Dermis blood vessel endothelial cell (primary cell): ENCODE measurements at places on chromosomes 12 and 14. TPM values are rescaled to one million over a fixed set of nuclear protein-coding genes. Genes with fewer than 3 reads are reported as not detected.

- DNase-seq: no peak
These were observed 60.6 kb downstream of the MARK3 start for GRCh38 chr14:103445806-103446205.

DNA sequence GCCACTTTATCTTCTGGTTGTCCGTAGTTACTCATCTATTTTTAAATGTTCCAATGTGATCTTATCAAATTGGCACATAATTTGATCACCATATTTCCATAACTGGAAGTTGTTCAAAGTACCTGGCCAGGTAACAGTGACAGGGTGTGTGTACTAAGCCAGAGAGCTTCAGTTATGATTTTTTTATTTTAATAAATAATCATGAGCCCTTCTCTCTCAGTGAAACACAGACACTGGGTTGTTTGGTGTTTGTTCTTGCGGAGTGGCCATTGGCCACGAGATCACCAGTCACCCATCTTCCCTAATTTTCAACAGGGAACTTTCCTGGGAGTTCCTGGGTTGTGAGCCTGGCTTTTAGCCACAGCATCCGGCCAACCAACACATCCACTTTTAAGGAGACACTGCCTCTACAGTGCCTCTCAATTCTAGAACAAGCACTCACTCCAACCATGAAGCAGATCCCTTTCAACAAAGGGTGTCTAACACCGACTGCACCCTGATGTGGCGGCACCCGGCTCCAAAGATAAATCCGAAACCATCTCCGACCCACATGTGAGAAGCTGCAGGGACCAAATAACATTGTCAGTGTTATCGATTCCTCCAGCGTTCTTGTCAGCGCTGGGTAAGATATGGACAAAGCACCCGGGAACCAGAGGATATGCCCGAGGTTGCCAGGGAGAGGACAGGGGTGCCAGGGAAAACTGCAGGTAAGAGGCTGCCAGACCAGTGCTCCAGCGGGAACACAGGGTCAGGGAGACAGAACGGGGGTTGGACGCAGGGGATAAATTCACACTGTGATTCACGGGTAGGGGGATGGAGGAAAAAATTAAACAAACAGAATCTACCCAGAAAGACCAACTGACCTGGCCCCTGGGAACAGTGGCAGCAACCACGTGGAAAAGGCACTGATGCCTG, 49.9 kb downstream of the FOXN3 start:
- DNase-seq: no peak

GRCh38 chr14:51547260-51547659, 104.5 kb upstream of the FRMD6 start:
- peak; percentile 99 for DNase-seq

GRCh38 chr14:94473666-94474410, 2.2 kb downstream of the SERPINA9 start:
- DNase-seq: no peak

DNA sequence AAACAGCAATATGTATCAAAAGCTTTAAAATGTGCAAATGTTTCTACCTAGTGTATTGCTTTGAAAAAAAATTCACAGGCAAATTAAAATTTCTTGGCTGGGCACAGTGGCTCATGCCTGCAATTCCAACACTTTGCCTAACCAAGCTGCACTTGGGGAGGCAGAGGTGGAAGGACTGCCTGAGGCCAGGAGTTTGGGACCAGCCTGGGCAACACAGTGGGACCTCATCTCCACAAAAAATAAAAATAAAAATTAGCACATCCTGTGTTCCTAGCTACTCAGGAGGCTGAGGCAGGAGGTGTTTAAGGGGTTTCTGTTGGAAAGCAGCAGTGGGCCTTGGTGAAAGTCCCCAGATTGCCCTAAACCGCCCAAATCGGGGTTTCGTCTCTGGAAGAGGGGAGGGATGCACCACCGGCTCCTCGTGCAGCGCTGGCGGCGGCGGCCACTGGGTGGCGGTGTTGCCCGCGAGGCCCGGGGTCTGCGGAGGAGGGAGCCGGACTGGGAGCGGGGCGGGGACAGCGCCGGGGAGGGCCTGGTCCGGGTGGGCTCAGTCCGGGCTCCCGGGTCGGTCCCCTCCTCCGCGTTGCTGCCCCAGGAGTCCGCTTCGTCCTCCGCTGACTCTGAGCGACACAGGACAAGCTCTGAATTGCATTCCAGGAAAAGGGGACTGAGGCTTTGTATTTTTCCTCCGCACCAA, 265.6 kb downstream of the AACS start:
- DNase-seq: peak; percentile 56

GRCh38 chr12:47276621-47277309, 197.0 kb upstream of the AMIGO2 start:
- peak; percentile 30 for DNase-seq

DNA sequence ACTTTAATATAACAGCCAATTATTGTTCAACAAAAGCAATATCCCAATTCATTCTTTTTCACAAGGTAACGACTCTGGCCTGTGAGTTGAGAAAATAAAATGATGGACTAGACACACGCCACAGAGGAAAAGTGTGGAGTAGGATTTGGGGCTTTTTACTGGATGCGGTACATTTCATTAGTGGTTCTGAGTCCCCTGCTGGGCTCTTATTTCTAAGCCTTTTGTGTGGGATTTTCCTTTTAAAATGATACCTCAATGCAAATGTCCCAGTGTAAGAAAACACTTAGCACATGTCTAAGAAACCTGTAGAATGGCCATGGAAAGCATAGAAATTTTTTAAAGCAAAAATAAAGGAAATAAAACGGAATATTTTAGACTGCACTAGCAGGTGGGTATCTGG, 73.4 kb downstream of the C12orf42 start:
- DNase-seq: no peak

DNA sequence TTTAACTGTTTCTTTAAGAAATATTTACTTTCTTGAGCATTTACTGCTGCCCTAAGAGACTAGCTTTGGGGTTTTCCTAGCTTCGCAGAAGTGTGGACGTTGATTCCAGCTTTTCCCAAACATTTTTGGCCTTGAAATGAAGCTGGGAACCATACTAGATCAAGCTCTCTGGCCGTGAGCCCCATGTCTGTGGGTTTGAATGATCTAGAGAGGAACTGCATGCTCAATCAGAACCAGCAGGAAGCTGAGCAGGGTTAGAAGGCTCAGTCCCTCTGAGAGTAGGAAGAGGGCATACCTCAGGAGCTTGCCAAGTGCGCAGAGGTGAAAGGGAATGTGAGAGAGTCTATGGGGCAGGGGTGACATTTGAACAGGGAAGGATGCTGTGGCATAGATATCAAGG, 292.1 kb downstream of the CACNA1C start:
- no peak for DNase-seq

- no peak for DNase-seq
These were observed 2.9 kb downstream of the PRMT5 start for GRCh38 chr14:22926316-22926715.

DNA sequence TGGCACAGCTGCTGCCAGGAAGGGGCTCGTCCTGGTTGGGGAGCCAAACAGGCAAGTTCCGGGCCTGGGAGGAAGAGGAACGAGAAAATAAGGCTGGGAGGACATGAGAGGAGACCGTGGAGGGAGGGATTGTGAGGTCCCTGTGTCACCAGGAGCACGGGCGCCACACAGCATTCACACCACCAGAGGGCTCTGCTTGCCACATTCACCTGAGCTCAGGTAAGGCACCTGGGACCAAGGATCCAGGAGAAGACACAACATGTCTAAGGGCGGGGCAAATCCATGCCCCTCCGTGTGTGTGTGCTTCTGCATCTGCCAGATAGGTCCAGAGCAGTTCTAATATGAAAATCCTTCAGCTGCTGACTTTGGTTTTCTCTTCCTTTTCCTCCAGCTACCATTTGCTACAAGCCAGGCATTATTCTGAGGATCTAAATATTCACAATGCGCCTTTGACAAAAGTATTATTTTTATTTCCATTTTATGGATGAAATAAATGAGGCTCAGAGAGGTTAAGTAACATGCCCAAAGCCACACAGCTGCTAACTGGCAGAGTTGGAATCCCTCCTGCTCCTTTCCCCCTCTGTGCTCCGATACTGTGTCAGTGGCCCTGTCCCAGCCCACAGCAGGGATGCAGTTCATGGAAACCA, 14.6 kb downstream of the RAPGEF3 start:
- peak; percentile 42 for DNase-seq

- DNase-seq: peak; percentile 87
These were observed 31.9 kb upstream of the ZFP36L1 start for GRCh38 chr14:68824517-68825347.

DNA sequence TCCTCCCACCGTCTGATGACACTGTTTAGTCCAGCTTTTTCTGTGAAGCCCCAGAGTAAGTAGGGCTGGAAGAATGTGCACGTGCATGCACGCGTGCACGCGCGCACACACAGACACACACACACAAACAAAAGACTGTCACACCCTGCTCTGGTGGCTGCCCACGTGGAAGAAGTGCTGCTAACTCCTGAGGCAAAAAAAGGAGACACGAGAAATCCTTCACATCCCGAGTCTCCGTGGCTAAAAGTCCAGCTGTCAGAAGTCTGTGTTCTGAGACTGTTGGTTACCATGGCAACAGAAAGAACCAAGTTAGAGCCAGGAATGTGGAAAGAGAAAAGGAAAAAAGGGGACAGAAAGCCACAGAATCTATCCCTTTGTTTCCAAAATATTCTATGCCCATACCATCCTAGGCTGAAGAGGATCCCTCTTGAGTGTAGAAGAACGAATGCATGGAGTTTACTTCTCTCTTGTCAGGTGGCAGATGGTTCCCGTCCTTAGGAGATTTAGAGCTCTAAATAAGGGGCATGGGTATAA, 1.6 kb upstream of the C12orf71 start:
- no peak for DNase-seq

GRCh38 chr12:128745772-128746689, 77.7 kb downstream of the SLC15A4 start:
- DNase-seq: no peak

GRCh38 chr12:15861404-15861803, 20.8 kb upstream of the STRAP start:
- no peak for DNase-seq

PPP1R36 gene
- 0.68 and 1.3 TPM in 2 replicates for total RNA-seq

NKX2-1 gene
- not detected in 2 replicates for total RNA-seq

GLT1D1 gene
- total RNA-seq: not detected in 2 replicates

OAS3 gene
- 9.4 and 27.3 TPM in 2 replicates for total RNA-seq

ALG10B gene
- total RNA-seq: 4.1 TPM in 2 replicates

MANSC1 gene
- 6.8 and 14.8 TPM in 2 replicates for total RNA-seq

KCNJ8 gene
- 0.14 and 0.17 TPM in 2 replicates for total RNA-seq

PMCH gene
- 0.23 TPM in 1 of 2 replicates, not detected in the other for total RNA-seq
